ENCODE measurements at places on chromosomes 4 and X. TPM values are rescaled to one million over a fixed set of nuclear protein-coding genes. Genes with fewer than 3 reads are reported as not detected.

CACNA1F gene
- total RNA-seq: not detected

DNA sequence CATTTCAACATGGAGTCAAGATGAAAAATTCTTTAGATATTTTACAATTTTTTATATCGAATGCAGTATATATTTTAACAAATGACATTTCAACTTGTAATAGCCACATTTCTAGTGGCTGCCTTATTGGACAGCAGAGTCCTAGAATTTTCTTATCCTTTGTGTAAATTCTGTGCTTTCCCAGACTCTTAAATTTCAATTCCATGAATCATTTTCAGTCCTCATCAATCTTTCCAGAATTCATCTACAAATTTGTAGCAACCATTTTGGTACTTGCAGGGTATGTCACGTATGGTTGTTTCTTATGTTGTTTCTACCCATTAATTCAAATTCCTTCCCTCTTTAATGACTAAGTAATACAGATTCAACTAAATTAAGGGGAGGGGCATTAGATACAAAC is 2.7 kb downstream of the PAICS start:
- peaks cover 42% of the 10 kb centered on the region for H3K36me3 ChIP-seq
- peaks cover 4% of the 10 kb centered on the region for H3K4me1 ChIP-seq
- no peak overlapping the region for H3K27ac ChIP-seq
- no peak for DNase-seq
- H3K27me3 ChIP-seq: no peaks in the 10 kb centered on the region

- H3K4me1 ChIP-seq: no peaks in the 10 kb centered on the region
- H3K36me3 ChIP-seq: no peaks in the 10 kb centered on the region
- no peak overlapping the region for H3K4me3 ChIP-seq
- no peaks in the 10 kb centered on the region for H3K27me3 ChIP-seq
- DNase-seq: no peak
- H3K27ac ChIP-seq: no peak overlapping the region
Observed at GRCh38 chr4:105598052-105598451, 45.6 kb downstream of the ARHGEF38 start.

- no peak overlapping the region for H3K4me3 ChIP-seq
- H3K4me1 ChIP-seq: no peaks in the 10 kb centered on the region
- H3K27me3 ChIP-seq: no peaks in the 10 kb centered on the region
- H3K36me3 ChIP-seq: no peaks in the 10 kb centered on the region
Observed at GRCh38 chr4:55071951-55072350, 53.4 kb downstream of the KDR start.

WNK3 gene
- total RNA-seq: 0.05 TPM
